DMS79 (cell line): ENCODE measurements at places on chromosomes 13 and 19.

DNA sequence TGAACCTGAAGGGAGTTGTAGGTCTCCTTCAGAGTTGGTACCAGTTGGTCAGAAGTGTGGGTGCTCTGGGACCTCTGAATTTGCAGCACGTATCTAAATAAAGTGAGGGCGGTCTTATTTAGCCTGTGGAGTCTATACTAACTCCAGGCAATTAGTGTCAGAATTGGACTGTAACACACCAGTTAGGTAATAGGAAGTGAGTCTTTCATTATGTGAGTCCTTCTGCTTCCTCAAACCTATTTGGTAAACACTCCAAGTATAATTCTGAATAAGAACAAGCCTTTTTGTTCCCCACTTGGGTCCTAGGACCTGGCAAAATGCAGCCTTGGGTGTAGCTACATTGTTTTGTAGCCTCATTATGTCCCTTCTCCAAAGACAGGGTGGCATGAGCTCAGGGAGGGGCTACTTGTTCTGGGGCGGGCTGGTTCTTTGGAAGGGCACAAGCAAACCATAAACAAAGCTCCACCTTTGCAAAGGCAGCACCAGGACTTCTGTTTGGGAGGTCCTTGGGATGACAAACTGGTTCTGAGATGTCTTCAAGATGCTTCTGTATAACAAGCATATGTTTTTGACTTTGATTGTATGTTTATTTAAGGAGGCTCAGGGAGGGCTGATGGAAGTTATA lies 418.0 kb downstream of the ZNF536 start:
- no peak for DNase-seq

GRCh38 chr13:78762825-78763224 lies 103.9 kb upstream of the OBI1 start:
- no peak for DNase-seq

DNA sequence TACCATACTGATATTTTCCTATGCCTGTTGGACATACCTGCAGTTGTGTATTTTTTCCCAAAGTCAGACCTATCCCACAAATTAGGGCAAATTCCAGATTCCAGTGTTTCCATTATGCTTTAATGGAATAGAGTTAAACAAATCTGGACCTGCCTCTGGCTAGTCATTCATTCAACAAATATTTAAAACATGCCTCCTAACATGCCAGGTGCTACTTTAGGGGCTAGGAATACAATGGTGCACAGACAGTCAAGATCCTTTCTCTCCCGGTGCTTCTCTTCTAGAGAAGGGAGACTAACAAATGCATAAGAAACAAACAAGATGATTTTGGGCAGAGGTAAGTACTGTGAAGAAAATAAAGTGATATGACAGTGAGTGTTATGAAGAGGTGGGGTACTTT lies 7.5 kb upstream of the WDFY2 start:
- DNase-seq: no peak

GRCh38 chr13:19713186-19713965 lies 69.4 kb downstream of the PSPC1 start:
- DNase-seq: no peak

DNA sequence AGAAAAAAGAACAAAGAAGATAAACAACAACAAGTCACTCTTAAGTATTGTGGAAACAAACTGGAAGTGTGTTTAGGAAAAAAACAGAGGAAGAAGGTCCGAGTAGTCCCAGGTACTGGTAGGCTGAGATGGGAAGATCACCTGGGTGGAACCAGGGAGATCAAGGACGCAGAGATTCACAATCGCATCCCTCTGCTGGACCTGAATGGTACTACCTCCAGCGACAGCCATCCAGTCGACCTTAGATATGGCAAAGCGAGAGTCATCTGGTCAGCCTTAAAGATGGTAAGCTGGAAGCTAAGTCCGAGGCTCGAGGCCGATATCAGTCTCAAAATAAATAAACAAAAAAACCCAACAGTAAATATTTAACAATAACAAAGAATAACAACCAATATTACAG lies 44.9 kb upstream of the ZNF91 start:
- DNase-seq: no peak

- no peak for DNase-seq
These were observed 107.1 kb upstream of the UQCRFS1 start for GRCh38 chr19:29320086-29320485.

DNA sequence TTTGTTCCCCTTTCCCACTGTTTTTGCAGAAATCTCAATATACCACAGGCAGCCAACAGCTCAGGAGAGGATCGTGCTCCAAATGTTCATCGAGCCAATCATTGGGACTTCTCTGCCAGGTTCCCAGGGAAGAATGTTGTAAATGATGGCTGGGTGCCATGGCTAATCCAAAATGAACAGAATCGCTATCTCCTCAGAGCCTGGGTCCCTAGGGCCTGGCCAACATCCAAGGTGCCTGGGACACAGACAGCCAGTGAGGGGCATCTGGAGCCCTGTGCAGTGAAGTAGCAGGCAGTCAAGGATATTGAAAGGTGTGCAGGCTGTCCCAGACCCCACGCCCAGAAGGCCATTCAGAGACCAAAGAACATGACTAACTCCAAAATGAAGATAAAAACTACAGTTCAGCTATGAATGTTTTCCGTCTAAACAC lies 37.8 kb downstream of the BRD4 start:
- DNase-seq: no peak

GRCh38 chr13:91405240-91405639 lies 6.8 kb downstream of the GPC5 start:
- no peak for DNase-seq

- no peak for DNase-seq
These were observed 74.3 kb upstream of the FAM216B start for GRCh38 chr13:42707048-42707447.

DNA sequence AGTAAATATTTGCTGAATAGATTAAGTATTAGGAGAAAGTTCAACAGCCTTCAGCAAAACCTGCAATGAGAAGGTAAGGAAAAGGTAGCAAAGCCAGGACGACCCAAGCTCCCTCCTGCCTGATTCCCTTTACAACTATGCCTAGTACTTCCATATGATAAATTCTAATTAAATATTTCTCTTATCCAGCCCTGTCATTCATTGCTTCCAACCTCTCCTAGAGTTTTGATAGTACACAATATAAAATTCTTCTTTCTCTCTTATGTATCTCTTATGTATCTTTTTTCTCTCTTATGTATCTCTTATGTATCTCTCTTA lies 187.2 kb downstream of the DCT start:
- no peak for DNase-seq

- DNase-seq: no peak
These were observed 119.1 kb downstream of the KLF12 start for GRCh38 chr13:74015137-74015536.

- no peak for DNase-seq
These were observed 336.0 kb downstream of the TBC1D4 start for GRCh38 chr13:75145927-75146326.

GRCh38 chr13:107976628-107977027 lies 238.7 kb downstream of the LIG4 start:
- DNase-seq: no peak

GRCh38 chr19:3274942-3275582 lies 50.6 kb downstream of the CELF5 start:
- peak; percentile 5 for DNase-seq

DNA sequence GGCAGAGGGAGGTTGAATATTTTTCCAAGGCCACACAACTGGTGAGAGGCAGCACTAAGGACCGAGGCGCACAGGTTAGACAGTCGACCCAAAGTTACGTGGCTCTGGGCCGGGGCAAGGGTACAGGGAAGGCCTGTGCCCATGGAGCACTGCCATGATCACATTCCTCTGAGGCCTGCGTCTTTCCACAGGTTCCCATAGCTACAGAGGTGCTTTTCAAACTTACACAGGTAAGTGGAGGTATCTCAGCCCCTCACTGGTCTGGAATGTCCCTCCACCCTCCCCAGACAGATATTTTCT lies 814 bp downstream of the ZNF211 start:
- no peak for DNase-seq

DNA sequence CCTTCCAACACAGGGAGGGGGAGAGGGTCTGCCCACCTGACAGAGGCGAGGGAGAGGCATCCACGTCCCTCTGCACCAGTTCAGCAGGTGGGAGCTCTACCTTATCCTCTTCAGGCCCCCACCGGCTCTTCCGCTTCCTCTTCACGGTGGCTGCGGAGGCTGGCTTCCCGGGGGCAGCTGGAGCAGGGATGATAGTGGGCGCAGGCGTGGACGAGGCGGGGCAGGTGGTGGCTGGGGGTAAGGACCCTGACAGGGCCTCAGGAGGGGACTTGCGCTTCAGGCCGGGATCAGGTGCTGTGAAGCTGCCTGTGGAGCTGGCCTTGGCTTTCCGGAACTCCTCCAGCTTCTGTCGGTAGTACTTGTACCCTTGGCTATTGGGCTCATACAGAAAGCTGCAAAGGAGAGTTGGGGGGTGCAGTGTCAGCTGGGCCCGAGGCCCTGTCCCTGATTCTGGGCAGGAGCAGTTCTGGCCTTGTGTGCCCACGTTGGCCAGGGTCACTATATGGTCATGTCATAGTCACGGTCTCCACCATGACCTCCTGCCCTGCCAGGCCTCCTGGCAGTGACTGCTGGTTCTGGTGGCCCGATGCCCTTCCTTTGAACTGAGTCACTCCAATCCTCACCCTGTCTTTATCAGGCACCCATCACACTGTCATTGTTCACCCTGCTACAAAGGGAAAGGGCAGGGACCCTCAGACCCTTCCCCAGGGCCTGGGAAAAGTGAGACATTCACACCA lies 23.2 kb downstream of the SUGP1 start:
- no peak for DNase-seq

GRCh38 chr13:39322836-39323585 lies 280.0 kb downstream of the LHFPL6 start:
- DNase-seq: peak; percentile 6

DNA sequence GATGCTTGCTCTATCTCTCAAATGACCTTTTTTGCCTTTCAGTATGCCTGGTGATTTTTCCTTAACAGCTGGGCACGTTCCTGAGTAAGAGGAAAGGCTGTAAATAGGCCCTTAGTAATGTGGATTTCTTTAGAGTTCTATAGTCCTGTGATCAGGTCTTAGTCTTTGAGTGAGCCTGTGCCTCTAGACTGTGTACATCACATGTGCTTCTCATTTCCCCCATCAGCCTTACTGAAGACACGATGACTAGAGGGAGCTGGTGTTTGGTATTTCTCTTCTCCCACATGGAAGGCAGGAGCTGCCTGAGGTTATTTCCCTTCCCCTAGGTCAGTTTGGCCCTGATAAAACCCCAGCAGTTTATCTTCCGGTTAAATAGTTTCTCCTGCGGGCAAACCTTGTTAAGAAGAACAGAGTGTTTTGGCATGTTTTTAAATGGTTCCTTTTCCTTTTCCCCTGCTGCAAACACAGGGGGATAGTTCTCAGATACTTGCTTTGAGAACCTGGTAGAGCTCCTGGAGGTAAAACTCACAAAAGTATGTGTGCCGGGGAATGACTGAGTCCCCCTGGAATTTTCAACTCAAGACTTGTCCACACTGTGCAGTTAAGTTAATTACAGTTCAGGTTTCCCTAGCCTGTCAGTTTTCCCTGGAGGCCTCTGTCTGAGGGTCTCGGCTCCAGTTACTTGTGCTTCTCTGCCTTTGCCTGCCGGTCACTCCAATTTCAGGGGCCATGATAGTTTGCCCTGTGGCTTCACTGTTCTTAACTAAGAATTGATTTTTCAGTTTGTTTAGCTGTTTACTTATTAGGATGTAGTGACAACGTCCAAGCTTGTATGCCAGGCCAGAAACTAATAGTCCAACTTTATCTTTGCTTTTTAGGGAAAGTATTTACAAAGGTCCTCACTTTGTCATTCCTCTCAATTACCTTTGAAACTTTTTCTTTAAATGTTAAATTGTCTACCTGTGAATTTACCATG lies 94.4 kb downstream of the URI1 start:
- no peak for DNase-seq

GRCh38 chr19:50827476-50827875 lies 3.9 kb upstream of the KLK1 start:
- no peak for DNase-seq

GRCh38 chr19:49151267-49152118 lies 3.7 kb downstream of the HRC start:
- peak; percentile 79 for DNase-seq

DNA sequence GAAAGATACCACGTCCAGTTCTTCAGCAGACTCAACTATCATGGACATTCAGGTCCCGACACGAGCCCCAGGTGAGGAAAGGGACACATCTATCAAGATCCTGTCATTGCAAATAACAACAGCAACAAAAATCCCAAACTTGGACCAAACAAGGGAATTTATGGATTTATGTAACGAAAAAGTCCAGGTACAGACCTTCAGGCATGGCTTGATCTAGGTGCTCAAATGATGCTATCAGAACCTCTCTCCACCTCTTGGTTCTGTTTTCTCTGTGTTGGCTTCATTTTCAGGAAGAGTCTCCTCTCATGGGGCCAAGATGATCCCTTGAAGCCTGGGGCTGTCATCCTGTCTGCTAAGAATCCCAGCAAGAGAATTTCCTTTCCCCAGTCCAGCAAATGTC lies 2.9 kb downstream of the FXYD5 start:
- no peak for DNase-seq

- no peak for DNase-seq
These were observed 5.0 kb downstream of the FAM32A start for GRCh38 chr19:16190198-16190597.

- no peak for DNase-seq
These were observed 57.9 kb upstream of the C1QTNF9 start for GRCh38 chr13:24251525-24251924.

- no peak for DNase-seq
These were observed 98.2 kb downstream of the LACC1 start for GRCh38 chr13:43977911-43978310.

DNA sequence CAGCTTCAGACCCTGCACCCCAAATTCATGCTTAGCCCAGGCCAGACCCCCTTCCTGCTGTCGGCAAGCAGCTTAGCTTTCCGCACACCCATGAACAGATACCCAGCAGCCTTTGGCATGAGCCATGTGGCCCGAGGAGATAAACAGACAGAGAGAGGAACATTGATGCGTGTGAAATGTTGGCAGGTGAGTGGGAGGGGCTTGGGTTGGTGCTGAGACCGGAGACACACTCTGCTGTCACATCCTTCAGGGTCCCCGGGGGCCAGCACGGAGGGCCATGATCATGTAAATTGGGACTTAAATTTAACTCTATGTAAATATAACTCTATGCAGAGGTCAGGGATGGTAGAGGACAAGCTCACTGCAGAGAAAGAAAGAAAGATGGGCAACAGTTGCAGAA lies 1.5 kb downstream of the CD22 start:
- no peak for DNase-seq

DNA sequence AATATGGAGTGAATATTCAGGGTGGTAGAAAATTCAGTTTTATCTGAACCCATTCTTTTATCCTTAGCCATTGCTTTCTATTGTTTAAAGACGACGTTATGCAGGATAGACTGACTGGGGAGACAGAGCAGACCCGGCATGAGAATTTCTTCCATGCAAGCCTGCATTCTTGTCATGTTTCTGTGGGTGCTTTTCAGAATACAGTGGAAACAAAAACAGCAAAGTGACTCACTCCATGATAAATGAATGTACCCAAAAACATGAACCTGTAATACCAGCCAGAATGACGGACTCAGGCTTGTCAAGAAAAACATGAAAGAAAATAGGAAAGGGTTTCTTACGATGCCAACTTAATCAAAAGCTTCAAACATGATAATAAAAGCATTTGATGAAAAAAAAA lies 924.0 kb downstream of the EFNB2 start:
- DNase-seq: no peak
